AG04449 (cell line): ENCODE measurements at places on chromosomes 4 and X.

DNA sequence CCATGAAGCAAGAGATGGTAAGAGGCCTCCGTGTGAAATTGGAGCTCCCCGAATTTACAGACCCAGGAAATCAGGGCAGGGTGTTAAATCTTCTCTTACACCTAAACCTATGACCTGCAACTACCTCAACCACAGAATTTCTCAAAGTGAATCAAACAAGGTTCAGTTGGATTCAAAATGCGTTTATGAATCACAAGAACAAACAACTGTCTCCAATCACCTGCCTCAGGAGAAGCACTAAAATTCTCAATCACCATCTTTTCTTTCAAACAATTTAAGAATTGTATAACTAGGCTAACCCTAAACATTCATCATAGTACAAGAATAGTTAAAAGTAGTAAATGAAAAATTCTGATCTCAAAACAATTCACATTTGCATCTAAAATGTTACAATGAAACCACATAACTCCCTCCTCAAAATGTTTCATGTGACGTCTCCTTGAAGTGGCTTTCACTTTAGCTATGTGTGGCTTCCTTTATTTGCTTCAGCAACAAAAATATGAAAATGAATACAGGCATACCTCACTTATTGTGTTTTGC, 19.2 kb downstream of the PPP3CA start:
- no peak for DNase-seq

DNA sequence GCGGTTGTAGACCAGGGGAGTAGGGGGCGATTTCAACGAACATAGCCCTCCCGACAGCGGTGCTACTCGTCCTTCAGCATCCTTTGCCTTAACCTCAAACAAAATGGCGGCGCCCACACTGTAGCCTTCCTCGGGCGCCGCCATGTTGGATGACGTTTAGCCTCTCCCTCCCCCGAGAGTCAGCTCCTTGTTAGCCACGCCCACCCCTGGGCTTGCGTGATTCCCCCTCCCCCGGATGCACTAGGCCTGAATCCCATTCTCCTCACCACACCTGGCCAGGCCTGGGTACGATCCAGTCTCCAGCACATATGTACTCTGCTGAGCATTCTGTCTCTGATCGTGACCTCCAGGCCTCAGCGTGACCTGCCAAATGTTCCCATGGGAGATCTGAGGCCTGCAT, 49.0 kb upstream of the ZNF157 start:
- DNase-seq = no peak

- DNase-seq = no peak
Observed at GRCh38 chr4:80206521-80207171, 9.3 kb downstream of the PRDM8 start.

GRCh38 chr4:116702949-116703348, 382.4 kb downstream of the TRAM1L1 start:
- no peak for DNase-seq

DNA sequence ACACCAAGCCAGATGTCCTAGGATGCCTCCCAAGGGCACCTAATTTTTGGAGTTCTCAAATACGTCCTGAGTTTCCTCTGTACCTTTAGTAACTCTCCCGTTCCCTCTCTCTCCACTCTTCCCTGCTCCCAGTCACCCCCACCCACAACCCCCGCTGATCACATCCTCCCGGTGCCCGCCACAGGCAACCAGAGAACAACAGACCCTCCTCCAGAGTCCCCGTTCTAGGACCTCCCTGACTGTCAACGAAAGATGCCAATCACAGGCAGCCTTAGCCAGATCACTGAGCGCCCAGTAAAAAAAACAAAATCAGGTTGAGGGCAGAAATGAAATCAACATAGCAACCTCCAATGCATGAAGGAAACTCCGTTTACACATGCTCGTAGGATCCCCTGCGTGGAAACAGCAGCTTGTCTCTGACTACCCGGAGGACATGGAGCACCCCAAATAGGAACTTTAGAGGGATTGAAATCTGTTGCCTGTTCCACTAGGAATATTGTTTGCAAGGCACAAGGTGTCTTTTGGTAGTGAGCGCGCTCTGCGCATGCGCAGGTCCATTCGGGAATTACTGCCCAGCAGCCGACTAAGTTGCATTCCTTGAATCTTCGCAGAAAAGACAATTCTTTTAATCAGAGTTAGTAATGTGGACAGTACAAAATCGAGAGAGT, at the start of gene GABRB1:
TSS of gene GABRB1 (plus strand) at position 557 of the 668 bp plus-strand sequence.
- DNase-seq = no peak

- DNase-seq = no peak
Observed at GRCh38 chr4:129474698-129475097, 378.7 kb downstream of the C4orf33 start.

DNA sequence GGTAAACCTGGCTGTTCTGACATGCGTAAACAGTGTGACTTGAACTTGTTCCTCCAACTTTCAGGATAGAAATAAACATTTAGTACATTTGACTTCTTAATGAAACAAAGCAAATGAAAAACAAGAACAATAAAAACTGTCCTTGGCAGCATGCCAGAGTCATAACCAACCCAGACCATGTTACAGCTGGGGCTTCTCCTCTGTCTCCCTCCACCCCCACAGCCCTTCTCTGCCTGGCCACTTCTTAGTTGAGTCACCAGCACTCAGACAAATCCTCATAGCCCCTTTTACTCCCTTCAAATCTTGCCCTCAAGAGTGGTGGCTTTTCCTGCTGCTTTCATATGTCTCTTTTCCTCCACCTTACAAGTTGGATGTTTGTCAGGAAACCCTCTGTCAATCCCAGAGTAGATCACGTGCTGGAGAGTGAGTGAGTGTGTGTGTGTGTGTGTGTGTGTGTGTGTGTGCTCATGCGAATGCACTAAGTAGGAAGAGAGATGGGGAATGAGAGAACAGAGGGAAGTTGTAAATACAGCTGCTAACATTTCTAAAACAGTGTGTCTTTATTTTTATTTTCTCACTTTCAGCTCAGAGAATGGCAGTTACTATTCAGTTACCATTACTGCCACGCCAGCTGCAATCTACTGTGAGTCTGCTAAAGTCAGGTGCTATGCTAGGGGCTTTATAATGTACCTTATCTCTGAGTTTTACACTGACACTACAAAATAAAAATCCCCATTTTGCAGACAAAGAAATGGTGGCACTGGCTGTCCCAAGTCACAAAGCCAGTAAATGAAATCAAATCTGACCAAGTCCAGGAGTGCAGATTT, 15.0 kb downstream of the SCARB2 start:
- DNase-seq = no peak

- DNase-seq = no peak
Observed at GRCh38 chrX:29435396-29435795, 780.0 kb upstream of the MAGEB2 start.

DNA sequence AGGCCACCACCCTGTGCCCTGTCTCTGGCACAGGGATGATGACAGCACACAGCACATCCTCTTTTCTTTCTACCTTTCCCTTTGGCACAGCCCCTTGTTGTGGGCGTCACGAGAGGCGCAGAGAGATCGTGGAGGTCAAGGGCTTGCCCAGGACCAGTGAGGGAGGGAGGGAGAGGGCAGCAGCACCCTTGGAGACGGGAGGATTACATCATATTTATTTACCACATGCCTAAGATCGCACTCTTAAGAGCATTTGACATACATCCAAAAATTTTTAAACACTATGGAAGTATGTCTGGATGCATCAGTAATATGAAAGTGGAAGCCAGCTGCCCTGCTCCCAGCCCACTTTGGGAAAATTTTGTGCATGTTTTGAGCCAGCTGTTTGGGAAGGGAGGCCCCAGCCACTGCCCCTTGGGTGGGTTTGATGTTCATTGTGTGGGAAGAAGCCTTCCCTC, 12.7 kb downstream of the WFS1 start:
- no peak for DNase-seq

DNA sequence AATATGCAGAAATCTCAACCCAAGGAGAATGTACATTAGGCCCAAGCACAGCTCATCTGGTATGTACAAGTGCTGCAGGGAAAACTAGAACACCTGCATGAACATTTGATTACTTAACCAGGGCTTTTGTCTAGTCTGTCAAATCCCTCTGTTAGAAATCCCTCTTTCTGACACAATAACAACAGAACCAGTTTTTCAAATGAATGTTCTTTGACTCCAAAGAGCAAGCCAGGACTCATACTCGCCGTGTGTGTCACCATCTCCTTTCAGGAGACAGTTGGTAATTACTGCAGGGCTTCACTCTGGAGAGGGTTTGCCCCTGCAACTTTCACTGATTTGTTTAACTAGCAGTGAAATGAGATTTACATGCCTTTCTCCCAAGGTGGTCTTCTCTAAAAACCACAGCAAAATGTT, 143.0 kb upstream of the FAM241A start:
- no peak for DNase-seq

DNA sequence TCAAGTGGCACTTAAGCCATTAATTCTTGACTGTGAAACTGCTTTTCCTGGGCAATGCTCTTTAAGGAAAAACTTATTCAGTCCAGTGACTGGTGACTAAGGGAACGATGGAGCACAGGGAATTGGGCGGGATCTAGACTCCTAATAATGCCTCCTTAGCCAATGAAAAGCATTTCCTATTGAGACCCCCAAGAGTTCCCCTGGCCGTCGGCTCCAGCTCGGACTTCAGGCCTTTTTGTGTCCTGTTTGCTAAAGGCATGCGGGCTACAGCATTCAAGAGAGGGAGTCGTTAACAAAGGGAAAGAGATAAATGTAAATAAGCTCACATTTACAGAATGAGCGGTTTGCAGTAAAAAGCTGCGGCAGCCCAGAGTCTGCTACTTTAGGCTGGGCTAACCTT, at the start of gene LPAR4:
TSS of gene LPAR4 (plus strand) at position 232 of the 400 bp plus-strand sequence. CDS start 7,150 bp downstream, outside the sequence.
- no peak for DNase-seq

- no peak for DNase-seq
Observed at GRCh38 chrX:24184018-24184417, 34.5 kb downstream of the ZFX start.

DNA sequence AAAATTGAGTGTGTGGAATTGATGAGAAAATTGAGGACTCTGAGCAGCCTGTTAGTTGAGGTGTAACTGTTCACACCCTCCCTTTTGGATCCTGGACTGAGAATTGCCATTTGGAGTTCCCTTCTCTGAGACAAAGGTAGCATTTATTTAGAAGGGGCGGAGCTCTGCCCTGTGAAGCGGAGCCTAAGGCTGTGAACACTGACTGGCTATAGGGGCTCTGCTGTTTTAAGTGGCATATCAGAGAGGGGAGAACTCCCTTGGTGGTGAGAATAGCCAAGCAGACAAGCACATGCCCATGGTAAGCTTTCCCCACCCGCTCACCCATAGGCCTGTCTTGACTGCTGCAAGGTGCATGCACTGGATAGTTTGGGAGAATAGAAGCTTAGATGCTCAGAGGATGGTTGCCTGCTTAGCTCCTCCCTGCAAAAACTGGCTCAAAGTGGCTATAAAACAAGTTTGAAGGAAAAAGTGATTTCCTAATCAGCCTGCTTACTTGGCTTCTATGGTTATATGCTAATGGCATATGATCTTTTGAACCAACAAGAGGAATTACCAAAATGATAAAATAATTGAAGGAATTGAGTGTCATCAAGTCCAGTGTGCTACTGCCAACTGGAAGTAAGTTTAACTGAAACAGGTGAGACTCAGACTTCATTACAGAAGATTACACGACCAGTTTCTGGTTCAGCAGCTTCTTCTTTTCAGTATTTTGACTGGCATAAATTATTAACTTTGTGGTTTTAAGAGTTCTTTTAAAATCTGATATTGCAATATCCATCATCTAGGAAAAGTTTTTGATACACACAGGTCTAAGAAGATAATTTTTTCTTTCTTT, 108.4 kb downstream of the AFF1 start:
- no peak for DNase-seq

DNA sequence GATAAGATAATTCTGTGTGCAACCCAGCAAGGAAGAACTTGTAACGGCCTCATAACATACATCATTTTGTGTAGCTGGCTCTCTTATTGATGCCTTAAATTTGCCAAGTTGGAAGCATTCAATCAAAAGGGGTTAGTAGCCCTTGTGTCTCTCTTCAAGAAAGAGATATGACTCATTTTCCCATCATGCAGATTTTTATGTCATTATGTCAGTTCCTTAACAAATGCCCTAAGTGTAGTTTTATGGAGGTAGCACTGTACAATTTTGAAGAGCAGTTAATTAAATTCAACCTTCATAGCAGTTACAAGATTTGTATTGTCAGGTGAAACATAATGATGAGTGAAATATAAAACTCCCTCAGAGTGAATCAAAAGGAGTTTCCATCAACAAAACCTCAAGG, 215.6 kb downstream of the GRIA3 start:
- no peak for DNase-seq

DNA sequence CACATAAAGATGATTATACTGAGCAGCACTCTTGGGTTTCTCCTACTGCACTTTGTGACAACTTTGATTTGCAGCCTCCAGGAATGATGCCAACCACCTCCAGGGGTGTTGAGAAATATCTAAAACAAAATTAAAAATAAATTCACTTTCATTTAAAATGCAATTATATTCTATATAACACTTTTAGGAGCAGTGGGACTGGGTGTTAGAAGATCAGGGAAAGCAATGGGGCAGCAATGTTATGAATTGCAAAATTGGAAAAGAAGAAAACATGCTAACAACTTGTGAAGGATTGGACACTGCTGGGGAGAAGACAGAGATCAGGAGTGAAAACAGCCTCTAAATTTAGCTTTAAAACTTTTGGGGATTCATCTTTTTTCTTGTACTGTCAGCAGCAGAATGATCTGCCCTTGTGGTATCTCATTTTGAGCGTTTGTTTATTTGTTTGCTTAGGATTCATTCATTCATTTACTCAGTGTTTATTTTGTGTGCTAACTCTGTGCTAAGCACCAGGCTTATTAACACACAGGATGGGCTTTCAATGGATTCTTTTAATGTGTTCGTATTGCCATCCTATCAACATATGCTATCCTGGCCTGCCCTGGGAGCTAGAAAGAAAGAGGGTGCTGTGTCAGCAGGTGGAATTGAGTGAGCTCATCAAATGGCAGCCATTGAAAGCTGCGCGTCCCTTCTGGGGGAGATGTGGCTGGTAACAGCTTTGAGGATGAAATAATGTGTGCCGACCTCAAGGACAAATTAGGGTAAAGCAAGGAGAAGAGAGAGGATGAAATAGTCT, 96.5 kb downstream of the FRMPD4 start:
- no peak for DNase-seq

GRCh38 chrX:5775846-5776430, 452.7 kb downstream of the NLGN4X start:
- no peak for DNase-seq

- DNase-seq = no peak
Observed at GRCh38 chr4:99808260-99808857, 8.3 kb upstream of the DAPP1 start.

DNA sequence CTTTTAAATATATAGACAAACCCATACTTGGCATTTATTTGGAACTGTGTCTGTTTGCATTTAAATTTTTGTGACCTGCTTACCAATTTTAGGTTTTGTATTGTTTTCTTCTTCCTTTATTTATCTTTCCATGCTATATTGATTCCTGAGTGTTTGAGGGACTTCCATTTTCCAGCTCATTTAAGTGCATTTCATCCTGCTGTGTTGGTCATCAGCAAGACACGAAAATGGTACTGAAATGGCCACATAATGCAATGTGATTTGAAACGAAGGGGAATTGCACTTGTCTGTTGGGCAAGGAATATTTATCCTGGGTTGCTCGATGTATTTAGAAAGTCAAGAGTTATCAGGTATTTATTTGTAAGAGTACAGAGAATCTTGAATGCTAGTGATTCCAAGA, 524.3 kb upstream of the MAGEB2 start:
- no peak for DNase-seq
